ENCODE measurements at places on chromosomes 4 and X.

- no peak for DNase-seq
These were observed 53.0 kb downstream of the TMEM154 start for GRCh38 chr4:152626790-152627189.

DNA sequence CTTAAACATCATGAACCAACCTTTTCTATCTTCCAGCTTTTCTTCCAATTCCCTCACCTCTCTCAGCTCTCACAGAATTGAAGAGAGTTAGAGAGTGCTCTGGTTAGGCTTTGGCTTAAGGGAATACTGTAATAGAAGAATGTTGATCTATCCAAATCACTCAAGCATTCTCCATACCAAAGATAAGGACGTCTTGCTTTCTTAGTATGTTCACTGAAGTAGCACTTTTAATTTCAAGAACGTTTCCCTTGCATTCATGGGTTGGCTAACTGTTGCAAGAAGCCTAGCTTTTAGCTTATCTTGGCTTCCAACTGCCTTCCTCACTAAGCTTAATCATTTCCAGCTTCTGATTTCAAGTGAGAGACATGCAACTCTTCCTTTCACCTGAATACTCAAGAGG lies 43.2 kb downstream of the FANCB start:
- no peak for DNase-seq

- DNase-seq: peak; percentile 13
These were observed 76.0 kb upstream of the AP1S2 start for GRCh38 chrX:15930585-15930984.

DNA sequence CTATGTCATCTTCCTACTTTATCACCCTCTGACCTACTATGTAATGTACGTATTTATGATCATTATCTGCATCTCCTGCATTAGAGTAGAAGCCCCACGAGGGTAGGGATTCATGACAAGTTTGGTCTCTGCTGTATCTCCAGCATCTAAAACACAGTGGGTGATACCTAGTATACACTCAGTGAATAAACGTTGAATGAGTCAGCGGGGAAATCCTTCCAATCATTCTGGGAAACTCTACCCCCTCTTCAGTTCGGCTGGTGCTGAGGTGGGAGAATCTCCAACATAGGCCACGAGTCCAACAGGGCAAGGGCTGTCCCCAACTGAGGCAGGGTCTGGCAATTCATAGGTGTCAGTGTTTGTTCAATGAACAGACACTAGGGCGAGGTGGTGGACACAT lies 74.4 kb upstream of the EFNB1 start:
- DNase-seq: no peak

DNA sequence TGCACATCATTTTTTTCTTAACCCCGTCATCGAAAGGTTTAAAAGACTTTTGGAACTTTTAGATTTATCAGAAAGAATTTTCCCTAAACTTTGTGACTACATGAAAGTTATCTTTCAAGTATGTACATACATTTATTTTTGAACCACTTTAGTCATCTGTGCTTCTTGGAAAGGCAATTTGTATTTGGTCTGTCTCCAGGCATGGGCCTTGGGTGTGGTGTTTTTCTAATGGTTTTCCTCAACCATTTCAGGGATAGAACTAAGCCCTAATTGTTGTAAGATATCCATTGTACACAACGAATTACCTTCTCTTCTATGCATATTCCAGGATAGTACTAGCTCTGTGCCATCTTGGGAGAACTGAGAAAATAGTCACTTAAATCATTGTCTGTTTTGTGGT lies 191.5 kb upstream of the RPL34 start:
- DNase-seq: no peak

GRCh38 chr4:171794528-171794927 lies 18.7 kb upstream of the GALNTL6 start:
- DNase-seq: no peak

DNA sequence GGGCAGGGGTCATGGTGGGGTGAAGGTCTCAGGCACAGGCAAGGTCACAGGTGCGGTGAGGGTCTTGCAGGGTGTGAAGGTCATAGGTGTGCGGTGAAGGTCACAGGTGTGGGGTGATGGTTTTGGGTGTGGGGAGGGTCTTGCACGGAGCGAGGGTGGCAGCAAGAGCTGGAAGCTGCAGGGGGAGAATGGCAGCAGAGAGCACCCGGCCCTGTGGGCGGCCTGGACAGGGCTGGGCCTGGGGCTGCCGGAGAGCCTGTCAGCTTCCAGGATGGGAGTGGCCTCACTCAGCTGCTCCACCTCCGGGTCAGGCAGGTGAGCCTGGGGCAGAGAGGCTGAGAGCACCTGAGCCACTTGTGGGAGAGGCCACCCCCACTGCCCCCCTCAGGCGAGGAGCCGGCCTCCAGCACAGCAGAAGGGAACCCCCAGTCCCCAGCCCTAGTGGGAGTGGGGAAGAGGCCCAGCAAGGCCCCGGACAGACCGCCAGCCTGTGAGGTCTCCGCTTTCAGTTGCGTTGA lies 1.5 kb downstream of the MSANTD1 start:
- DNase-seq: no peak

GRCh38 chr4:48914311-48914710 lies 7.7 kb upstream of the OCIAD2 start:
- DNase-seq: no peak

GRCh38 chr4:83281307-83281706 lies 3.3 kb downstream of the COQ2 start:
- DNase-seq: no peak

- no peak for DNase-seq
These were observed 310.6 kb downstream of the PABPC4L start for GRCh38 chr4:133891011-133891410.

DNA sequence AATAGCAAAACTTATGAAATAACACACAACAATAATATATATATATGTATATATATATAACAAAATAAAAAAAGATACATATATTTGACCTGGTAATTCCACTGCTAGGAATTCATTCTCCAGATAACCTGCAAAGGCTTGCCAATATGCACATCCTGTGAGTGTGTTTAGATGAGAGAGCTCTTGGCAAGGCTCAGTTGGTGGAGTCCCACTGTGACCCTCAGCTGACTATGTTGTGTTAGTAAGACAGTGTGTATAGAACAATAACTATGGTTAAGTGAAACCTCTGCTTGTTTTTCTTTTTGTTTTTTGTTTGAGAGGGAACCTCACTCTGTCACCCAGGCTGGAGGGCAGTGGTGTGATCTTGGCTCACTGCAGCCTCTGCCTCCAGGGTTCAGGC lies 39.5 kb upstream of the RBMX start:
- no peak for DNase-seq

DNA sequence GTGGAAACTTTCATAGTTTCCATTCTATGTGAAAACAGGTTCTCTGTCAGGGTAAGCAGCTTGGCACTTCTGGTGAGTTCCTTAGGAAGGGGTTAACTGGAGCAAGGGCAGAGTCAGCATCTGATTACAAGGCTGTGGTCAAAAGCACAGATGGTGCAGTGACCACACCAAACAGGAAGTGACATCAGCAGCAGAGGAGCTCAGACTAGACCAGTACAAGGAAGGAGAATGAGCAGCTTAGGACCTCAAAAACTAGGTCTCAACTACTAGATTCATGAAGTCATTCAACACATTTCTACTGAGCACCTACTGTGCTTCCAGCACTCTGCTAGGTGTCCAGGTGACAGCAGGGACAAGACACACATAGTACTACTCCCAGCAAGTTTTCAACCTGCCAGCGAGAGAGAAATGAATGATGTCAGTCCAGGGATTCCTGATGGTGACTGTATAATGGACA lies 130.2 kb downstream of the AMELX start:
- DNase-seq: no peak

GRCh38 chrX:1491851-1492349 lies 39.2 kb upstream of the ASMTL start:
- no peak for DNase-seq

- no peak for DNase-seq
These were observed 3.8 kb upstream of the RPS6KA3 start for GRCh38 chrX:20270562-20270890.

- DNase-seq: peak; percentile 87
These were observed 134.2 kb downstream of the SHROOM3 start for GRCh38 chr4:76569225-76569624.

DNA sequence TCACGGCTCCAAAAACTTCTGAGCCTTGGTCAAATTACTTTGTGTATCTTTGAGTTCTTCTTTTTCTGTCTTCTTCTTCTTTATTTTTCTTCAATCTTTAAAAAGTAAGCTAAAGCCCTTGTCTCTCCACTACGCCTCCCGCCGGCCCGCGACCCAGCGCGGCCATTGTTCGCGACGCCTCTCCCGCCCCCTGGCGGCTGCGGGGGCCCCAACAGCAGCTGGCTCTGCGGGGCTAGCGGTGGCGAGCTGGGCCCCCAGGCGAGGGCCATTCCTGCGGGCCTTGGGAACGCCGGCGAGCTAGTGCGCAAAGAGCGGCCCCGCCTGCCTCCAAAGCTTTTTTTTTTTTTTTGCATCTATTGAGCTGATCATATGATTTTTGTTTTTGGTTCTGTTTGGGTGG lies 119.1 kb downstream of the TGIF2LX start:
- no peak for DNase-seq
